Stimulated activated memory B cell treated with anti-CD40 and anti-IgM and Interleukin-4, amounts not matched to agents 10 μg/mL and 1 μg/mL and 100 μg/mL, for 72 hours (primary cell): ENCODE measurements at places on chromosomes 4 and X.

DNA sequence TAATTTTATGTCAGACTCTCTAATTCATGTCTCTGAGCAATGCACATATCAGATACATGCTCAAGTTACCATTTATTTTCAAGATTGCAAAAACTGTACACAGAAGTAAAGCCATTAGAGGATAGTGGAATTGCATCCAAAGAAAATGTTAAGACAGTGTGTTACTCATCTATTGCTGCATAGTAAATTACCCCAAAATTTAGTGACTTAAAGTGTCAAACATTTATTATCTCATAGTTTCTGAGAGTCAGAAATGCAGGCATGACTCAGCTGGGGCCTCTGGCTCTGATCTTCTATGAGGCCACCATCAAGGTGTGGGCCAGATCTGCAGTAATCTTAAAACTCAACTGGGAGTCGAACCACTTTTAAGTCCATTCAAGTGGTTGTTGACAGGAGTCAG is 275.2 kb downstream of the QDPR start:
- ATAC-seq = no peak

- ATAC-seq = no peak
Measured at GRCh38 chr4:96407225-96407624, 567.3 kb downstream of the PDHA2 start.

GRCh38 chr4:163087805-163088204 is 78.9 kb downstream of the NAF1 start:
- ATAC-seq = no peak

DNA sequence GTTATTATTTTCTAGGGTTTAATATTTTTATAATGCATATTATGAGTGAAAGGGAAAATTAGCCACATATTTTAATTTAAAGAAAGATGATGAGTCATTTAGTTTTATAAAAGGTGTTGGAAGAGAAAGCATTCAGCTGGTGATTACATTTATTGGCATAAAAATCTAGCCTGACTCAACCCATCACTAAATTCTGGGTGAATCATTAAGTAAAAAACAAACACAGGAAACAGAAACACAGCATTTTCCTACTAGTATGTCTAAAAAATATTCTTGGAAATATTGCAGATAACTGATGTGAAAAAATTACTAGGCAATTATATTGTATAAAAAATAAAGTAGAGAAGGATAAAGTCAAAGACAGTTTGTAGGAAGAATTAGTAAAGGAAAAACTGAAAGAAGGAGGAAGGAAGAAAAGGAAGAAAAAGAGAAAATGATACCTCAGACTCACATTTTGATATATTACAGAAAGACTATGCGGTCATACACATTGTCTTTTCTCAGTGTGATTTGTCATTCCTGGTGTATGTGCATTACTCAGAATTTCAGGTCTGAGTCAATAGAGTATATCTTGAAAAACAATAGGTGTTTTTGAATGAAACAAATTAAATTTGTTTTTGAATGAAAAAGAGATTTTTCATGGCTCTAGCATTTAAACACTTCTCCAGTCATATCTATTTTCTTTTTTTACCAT is 48.0 kb upstream of the SPOCK3 start:
- no peak for ATAC-seq

DNA sequence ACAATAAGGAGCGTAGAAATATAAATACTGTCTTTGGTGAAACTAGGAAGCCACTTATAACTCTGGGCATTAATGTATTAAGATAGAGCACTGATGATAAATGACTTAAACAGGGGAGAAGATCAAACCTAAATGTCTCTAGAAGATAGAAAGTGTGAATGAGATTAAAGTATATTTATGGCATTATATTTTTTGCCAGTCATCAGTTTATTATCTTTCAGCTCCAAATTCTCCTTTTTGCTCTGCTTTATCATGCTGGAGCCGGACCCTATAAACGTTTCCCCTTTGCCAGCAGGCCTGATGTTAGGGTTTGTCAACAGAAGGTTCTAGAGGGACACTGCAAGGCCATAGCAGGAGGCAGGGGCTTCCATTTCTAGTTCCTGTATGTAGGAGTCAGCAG is 76.4 kb downstream of the TBC1D19 start:
- no peak for ATAC-seq

DNA sequence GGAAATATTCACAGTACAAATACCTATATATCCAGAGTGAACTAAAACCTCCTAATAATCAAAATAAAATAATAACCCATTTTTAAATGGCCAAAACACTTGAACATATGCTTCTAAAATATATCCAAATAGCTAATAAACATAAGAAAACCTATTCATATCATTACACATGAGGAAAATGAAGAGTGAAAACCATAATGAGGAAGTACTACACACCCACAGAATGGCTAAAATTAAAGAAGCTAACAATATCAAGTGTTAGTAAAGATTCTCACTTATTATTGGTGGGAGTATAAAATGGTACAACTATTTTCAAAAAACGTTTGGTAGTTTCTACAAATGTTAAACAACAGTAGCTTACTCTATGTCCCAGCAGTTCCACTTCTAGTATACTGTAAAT is 92.1 kb downstream of the KLHL13 start:
- ATAC-seq = no peak

DNA sequence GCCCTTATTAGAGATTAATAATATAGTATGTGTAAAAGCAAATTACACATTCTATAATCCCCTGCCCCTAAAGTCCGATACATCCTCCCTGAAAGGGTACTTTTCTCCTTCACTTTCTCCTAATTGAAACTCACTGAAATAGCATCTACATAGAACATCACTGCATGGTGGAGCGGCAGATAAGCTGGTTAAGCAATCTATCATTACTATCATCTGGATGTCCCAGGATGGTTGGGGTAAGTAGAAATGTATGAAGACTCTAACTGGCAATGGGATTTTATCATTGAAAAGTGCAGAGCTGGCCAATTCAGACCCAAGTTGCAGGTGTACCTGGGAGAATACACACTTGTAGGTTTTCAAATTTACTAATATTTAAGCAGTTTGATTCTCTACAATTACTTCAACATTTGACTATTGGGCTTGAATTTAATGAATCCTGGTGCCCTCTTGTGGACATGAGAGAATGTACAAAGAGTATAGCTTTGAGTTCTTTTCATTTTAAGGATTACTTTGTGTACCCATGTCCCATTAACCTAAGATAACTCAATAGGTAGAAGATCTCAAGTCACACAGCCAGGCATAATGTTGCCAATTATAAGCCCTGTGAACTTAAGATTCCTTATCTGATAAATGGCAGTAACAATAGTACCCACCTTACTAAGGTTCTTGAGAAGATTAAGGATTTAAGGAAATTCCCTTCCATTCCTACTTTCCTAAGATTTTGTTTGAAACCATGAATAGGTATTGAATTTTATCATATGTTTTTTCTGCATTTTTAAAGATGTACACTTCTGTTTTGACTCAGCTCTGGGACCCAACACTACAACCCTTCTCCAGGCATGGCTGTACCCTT is 69.8 kb downstream of the SHROOM3 start:
- ATAC-seq = no peak
